ENCODE measurements at places on chromosomes 3 and 15.

DNA sequence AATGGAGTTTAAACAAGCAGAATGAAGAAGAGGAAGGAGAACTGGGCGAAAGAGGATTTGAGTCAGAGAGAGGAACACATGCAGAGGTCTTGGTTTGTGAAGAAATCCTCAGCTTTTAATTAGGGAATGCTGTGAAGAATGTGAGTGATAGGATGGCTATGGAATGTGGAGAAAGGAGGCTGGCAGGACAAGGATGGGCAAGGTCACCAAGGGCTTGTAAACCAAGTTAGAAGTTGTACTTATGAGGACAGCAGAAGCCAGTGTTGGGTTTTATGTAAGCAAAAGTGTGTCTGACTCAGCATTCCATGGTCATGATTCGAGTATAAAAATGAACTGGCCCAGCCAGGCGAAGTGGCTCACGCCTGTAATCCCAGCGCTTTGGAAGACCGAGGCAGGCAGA lies 60.0 kb upstream of the IL12A start:
- no peak for DNase-seq

GRCh38 chr15:36358523-36358922 lies 220.9 kb upstream of the CDIN1 start:
- no peak for DNase-seq

DNA sequence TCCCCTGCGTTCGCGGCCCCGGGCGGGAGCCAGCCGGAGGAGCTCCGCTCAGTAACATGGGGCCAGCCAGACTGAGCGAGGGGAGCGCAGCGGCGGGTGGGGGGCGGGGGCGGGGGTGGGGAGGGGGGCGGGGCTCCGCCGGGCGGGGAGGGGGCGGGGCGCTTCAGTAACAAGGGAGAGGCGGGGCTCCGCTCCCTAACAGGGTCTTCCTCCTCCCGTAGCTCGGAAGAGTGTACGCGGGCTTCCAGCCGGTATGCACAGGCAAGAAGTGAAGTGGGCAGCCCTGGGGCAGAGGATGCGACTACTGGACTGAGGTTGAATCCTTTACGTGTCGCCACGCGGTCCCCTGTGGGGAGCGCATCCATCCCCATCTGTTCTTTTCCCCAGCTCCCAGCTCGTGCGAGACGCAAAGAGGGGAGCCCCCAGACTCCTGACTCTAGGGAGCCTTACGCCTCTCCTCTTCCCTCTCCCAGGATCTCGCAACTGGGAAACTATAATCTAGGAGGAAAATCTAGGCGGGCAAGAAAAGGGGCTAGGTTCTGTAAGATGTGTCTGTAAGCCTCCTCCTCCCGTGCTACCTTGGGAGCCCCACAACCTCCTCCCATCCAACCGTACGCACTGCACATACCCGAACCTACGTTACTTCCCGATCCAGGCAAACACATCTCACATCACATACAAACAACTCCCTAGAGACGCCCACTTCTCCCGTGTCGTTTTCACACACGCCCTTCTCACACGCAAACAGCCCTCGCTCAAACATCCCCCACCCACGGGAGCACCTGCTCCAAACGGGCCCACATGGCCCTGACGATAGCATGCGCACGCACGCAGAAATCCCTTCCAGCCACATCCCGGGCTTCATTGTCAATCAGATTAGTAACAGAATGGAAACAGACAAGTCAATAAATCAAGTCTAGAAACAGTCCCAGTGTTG lies at the start of gene SHF:
Gene SHF, minus strand, starts transcription at position 73 of the 937 bp plus-strand sequence. Its CDS starts 15 bp downstream, at position 58.
- no peak for DNase-seq

DNA sequence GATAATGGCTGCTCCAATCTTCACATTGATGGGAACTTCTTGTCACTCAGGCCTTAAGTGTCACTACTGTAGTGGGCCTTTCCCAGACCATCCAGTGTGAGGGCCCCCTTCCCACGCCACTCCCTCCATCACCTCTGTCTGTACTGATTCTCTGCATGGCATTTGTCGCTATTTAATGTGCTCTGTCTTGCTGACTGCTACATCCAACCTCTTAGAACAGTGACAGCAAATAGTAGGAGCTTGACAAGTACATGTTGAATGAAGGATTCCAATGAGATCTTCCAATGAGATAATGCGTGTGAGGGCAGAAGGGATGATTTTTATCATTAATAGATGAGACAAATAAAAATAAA lies 5.6 kb upstream of the CCR9 start:
- DNase-seq, result no peak

DNA sequence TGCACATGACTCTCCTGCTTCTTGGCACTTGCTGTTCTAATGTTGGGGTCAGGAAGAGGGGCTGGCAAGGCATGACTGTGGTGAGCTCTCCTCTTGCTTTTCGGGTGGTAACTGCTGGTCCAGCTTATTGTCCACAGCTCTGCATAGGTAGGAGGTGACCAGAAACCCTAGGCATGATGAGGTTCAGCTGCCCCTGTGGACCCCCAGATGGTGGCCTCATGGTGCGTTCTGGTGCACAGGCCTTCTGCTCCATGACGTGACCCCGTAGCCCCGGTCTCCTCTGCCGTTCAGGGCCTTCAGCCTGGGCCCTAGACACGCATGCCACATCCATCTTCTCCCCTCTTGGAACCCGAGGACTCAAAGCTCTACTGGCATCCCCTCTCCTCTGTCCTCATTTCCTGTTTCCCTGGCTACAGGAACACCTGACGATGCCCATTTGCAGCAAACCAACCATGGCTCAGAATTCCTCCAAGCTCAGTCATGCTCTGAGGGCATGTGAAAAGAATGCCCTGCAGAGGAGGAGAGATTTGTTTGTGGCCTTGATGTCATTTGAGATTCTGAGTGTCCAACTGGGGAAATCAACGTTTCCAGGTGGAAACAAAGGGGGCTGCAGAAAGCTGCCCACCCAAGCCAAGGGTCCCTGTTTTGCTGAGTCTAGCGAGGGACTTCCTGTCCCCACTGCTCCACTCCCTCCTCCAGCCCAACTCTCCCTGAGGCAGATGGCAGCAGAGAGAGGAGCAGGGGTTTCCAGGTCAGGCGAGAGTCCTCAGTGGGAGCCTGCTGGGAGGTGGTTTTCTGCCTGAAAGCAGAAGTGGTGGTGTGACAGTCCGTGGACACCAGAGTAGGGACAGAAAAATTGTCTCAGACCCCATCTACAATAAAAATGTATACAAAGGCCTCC lies 198.7 kb upstream of the LYSMD4 start:
- DNase-seq, result no peak

DNA sequence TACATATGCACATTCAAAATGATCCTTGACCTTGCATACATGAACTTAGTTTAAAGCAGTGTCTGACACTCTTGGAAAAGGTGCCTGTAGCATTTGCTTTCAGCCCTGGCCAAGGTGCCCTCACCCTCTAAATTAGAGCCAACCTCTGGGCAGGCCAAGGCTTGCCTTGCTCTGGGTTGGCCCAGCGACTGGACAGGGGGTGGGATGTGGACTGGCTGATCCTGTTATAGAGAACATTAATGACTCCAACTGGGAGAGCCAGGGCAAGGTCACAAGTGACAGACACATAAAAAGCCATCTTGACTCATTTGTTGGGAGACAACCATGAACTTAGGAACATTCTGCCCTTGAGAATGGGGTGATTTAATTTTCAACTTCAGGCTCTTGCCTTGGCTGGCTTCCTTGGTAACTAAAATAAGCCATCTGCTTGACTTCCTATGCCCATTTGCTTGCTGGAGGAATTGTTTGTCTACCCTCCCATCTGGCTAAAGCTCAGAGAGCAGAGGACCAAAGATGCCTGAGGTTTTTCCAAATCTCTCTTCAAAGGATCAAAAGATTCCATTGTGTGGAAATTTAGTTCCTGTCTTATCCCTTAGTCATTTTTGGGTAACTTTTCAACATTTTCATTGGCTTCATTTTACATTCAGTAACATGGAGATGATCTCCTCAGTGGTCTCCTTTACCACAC lies 403.7 kb downstream of the SOX2 start:
- no peak for DNase-seq

DNA sequence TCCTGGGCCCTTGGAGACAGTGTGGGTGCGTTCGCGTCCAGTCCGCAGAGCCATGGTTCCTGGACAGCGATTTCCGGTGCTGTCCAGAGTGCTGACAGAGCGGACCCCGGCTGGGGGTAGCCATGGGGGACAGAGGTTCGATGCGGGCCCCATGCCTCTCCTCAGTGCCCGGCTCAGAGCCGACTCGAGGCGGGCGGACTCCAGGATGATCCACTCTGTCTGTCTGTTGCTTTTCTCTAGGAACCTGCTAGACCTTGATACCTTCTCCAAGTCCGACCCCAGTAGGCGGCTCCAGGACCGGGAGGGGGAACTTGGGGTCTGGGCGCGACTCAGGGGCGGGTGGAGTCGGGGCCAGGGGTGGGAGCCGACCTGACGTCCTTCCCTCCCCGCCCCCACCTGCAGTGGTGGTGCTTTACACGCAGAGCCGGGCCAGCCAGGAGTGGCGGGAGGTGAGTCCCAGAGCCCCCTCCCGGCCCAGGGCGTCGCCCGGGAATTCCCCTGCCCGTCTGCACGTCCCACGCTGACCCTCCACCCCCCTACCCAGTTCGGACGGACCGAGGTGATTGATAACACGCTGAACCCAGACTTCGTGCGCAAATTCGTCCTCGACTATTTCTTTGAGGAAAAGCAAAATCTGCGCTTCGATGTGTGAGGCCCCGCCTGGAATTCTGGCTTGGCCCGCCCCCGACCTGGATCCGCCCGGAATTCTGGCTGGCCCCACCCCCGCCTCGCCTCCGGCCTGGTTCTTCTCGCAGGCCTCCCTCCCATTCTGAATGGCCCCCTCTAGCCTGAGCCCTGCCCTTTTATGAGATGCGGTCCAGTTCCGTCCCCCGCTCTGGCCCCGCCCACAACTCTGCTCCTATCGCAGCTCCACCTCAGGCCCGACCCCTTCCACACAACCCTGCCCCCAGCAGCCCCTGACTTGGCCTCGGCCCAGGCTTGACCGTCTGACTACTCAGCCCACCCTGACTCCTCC lies 1.0 kb downstream of the CPNE9 start:
- no peak for DNase-seq

- DNase-seq, result no peak
Observed at GRCh38 chr15:47890397-47891150, 173.3 kb downstream of the SEMA6D start.

GRCh38 chr3:141273700-141274410 lies 42.2 kb downstream of the PXYLP1 start:
- no peak for DNase-seq

GRCh38 chr15:60095711-60096110 lies 91.6 kb downstream of the FOXB1 start:
- DNase-seq, result no peak

GRCh38 chr3:194090716-194091115 lies 45.2 kb upstream of the HES1 start:
- no peak for DNase-seq

- no peak for DNase-seq
Observed at GRCh38 chr3:66493458-66494099, 7.2 kb downstream of the LRIG1 start.

DNA sequence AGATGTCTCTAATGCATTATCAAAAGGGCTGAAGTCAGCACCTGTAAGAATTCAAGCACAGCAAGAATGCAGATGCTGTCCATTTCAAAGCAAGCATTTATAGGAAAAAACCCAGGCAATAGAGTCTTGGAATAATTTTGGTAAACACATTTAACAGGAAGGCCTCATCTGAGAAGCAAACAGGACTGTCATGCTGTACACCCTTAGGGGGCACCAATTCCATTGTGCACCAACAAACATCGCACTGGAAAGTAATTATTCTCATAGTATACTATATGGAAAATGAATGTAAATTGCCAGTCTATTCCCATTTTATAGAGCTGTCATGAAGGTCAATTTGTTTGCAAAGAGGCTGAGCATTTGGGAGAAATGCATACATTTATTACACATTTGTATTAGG lies 247.3 kb upstream of the SUCLG2 start:
- no peak for DNase-seq

DNA sequence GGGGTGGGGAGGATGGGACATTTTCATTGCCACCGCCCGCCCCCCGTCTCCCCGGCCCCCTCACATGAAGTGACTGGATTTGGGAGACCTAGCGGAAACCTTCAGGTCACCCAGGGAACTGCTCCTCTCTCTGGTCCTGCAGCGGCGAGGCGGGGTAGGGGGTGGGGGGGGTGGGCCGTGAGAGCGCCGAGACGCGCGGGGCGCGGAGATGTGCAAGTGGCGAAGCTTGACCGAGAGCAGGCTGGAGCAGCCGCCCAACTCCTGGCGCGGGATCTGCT lies 712 bp upstream of the MME start:
- no peak for DNase-seq

DNA sequence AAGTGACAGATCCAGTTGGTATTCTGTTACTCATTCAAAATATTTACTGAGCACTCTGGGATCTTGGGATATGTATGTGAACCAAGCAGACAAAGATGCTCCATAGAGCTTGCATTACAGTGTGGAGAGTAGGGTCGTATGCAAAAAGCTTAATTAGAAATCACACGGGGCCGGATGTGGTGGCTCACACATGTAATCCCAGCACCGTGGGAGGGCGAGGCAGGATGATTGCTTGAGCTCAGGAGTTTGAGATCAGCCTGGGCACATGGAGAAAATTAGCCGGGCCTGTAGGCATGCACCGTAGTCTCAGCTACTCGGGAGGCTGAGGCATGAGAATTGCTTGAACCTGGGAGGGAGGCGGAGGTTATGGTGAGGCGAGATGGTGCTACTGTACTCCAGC lies 68.7 kb upstream of the MB21D2 start:
- no peak for DNase-seq

GRCh38 chr3:59606638-59607266 lies 556.9 kb upstream of the CFAP20DC start:
- DNase-seq, result no peak

DNA sequence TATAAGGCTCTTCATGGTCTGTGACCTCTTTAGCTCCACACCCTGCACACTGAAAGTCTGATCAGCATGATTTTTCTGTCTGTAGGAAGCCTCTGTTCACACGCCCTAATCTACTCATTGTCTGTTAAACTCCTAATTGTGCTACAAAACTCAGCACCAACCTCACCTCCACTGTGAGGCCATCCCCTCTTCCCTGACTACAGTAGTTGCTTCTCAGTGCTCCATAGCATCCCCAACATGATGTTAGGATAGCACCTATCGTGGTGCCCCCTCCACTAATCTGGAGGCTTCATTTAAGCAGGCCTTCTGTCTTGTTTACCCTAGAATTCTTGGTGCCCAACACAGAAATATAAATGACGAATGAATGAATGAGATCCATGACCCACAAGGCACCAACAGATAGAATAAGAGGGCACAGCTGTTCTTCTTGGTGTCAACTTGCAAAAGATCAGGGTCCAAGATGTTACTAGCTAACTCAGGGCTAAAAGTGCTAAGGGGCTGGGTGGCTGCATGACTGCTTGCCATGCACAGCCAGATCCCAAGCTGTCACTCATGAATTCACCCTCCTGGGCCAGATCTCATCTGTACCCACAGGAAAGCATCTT lies 55.2 kb upstream of the HEG1 start:
- no peak for DNase-seq

DNA sequence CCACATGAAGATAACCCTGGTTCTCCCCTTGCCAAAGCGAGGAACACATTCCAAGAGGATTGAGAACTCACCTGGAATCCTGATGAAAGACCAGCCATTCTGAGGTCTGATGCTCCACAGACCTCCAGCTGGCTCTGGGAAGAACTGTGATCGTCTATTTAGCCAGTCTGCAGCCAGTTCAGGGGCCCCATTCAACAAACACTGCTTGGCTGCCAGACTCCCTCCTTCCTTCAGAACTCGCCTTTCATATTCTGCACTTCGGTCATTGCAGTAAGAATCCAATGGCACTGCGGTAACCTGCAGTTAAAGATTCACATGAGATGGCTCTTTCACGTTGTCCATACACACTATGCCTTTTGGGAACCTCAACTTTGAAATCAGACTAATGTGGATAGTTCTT lies 67.6 kb downstream of the CHAC1 start:
- DNase-seq, result no peak

Data from hematopoietic multipotent progenitor cell treated with erythropoietin and hydrocortisone succinate and interleukin-3 and kit ligand, for 15 days (in vitro differentiated cells).